ENCODE measurements at places on chromosomes 7 and 10.

- no peak for DNase-seq
Observed at GRCh38 chr10:63213489-63213888, 80.4 kb downstream of the NRBF2 start.

GRCh38 chr10:49508654-49509053, 30.3 kb downstream of the ERCC6 start:
- DNase-seq, result no peak

- DNase-seq, result no peak
Observed at GRCh38 chr7:96719164-96719563, 9.5 kb upstream of the SEM1 start.

GRCh38 chr7:122316467-122317388, 12.2 kb upstream of the FEZF1 start:
- no peak for DNase-seq

DNA sequence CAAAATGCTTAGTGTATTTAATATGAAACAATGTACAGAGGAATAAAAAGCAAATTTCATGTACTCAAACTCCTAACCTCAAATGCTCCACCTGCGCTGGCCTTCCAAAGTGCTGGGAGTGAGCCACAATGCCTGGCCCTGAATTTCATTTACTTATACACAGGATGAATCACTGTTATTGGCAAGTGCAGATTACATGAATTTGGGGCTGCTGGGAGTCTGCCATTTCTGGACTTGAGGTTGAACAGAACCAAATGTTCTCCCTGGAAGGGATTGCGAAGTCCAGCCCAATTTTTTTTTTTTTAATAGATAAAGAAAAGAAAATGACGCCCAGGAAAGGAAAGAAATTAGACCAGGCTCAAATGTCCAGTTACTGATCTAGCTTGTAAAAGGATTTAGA, 6.8 kb upstream of the CSTF2T start:
- no peak for DNase-seq

DNA sequence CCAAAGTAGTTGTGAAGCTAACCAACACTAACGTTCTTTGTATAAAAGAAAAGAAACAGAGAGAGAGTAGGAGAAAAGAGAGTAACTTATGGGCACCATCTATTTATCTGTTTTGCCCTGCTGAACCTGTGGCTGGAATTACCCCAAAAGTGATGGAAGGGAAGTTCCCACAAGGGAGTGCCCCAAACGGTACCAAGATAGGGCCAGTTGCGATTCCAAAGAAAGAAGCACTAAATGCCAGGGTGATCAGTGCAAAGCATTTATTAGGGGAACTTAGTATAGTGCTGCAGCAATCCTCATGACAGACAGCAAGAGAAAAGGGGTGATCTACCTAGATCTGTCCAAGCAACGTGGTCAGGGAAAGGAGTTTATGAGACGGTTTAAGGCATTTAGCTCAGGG, 190.2 kb downstream of the SORCS3 start:
- DNase-seq, result no peak

DNA sequence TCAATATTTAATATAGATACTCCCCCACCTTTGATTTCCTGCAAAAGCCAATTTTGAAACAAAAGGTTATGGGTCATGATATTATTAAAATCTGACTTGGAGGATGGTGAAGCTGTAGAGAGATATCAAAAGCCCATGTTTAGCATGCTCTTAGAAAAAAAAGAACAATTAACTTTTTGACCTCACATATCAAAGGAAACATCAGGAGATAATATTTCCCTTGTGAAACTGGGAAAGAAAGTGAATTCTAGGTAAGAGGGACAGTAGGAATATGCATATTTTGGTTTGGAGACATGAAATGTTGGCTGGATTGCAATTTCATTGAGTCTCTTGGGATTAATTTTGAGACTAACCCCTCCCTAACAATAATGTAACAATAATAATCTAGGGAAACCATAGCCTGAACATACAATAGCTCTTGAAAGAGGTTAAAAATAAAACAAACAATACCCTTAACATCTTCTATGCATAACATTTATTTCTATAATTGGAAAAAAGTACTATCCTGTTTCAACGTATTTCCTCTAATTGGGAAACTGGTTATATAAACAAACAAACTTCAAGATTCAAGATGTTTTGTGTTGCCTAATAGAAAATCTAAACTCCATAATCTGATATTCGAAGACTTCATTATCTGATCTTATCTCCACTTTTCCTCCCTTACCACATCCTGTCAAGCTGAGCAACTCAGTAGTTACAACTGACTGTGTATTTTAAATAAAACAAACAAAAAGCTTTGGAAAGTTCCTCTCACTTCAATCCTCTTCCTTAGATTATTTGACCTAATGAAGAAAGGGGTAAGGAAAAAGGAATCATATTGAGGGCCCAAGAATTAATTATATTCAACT, 14.8 kb downstream of the TMEM26 start:
- no peak for DNase-seq

DNA sequence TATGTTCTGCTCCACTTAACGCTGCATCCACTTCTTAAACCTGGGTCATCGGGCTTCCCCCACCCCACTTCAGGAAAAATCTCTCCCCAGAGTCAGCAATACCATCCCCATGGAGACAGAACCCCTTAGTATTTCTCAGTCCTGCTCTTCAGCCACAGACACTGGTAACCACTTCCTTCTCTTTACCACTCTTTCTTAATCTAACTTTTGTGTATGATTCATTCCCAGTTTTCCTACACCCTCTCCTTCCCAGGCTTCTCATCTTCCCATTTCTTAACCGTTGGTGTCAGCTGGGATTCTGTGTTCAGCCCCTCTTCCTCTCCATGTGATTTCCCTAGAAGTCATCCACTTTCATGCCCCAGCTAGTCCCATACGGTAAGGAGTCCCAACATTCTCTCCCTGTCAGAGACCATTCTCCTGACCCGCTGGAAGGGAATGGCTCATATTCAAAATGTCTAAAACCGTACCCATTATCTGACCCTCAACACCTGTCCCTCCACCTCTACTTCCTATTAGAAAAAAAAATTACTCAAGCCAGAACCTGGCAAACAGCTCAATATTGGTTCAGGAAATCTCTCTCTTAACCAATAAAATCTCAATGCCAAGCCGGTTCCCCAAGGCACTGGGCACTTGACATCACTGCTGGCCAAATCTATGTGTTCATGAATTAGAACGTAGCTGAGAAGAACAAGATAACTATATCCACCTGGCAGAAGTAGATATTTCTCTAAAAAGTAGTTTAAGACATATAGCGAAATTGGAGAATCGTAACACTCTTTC, 89.4 kb downstream of the DGKI start:
- no peak for DNase-seq

- no peak for DNase-seq
Observed at GRCh38 chr10:117186832-117187615, 10.3 kb upstream of the KCNK18 start.

DNA sequence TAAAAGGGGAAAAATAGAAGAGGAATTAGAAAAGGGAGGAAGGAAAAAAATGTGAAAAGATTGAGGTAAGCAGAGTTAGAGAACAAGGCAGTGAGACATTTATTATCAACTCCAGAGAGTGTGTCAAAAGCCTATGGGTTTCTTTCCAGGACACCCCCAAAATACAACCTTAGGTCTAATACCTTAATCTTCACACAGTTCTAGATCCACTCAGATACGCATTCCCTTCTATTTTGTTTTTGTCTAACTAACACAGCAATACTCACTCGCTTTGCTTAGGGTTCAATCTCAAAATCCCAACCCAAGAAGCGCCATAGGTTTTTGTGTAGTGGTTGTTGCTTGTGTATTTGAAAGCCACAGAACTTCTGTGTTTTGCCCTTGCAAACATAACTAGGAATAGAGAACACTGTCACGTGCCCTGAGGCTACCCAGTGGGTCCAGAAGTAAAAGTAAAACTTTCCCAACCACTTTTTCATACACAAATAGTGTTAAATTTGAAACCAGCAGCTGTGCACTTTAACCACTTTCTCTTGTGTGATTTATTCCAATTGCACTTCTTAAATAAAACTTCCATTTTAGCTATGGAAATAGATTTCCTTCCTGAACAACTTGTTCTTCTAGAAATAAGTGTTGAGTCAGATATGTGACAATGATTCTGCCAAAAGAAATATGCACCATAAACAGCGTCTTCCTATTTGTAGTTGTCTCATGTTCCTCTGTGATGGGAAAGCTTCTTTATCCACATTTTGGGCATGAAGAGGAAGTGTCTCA, 414.7 kb upstream of the GHITM start:
- DNase-seq, result no peak

GRCh38 chr7:46032942-46033341, 111.9 kb upstream of the IGFBP3 start:
- DNase-seq, result no peak

GRCh38 chr7:29229066-29229465, 34.5 kb downstream of the CHN2 start:
- DNase-seq, result no peak

- DNase-seq, result no peak
Observed at GRCh38 chr7:16045296-16045695, 358.8 kb upstream of the MEOX2 start.

- no peak for DNase-seq
Observed at GRCh38 chr7:129665013-129665401, 53.5 kb downstream of the NRF1 start.

- no peak for DNase-seq
Observed at GRCh38 chr7:148587076-148587475, 3.5 kb upstream of the C7orf33 start.

DNA sequence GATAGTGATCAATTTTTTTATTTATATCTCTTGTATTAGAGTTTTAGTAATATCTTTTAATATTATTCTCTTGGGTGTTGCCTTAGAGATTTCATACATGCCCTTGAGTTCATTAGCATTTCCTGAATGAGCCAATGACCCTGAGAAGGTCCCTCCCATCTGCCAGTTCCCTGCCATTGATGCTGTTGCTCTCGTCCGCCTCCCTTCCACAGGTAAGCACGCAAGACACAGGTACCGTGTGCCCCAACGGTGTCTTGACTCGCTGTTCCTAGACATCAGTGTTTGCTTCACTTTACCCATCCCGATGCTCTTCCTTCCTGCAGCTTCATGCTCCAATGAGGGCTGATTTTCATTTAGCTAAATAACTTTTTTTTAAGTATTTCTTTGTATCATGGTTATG, 19.7 kb upstream of the PWWP2B start:
- no peak for DNase-seq

- no peak for DNase-seq
Observed at GRCh38 chr7:131190146-131190545, 137.5 kb upstream of the MKLN1 start.

DNA sequence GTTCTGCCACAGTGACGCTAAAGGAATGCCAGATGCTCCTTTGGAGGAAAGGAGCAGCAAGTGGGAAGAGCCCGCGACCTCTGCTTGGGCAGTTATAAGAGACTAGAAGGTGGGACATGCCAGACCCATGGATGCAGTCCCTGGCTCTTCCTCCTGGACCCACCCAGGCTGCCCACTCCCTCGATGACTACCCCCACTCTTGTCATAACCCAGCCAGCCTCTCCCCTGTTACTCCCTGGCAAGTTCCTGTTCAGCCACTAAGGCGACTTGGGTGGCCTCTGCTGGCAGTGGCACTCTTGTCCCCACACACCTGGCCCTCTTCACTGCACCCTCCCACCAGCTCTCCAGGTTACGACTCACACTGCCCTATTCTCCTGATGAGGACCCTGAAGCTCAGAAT, 33.5 kb downstream of the COL13A1 start:
- DNase-seq, result no peak

- no peak for DNase-seq
Observed at GRCh38 chr7:124720195-124720594, 45.4 kb downstream of the GPR37 start.

DNA sequence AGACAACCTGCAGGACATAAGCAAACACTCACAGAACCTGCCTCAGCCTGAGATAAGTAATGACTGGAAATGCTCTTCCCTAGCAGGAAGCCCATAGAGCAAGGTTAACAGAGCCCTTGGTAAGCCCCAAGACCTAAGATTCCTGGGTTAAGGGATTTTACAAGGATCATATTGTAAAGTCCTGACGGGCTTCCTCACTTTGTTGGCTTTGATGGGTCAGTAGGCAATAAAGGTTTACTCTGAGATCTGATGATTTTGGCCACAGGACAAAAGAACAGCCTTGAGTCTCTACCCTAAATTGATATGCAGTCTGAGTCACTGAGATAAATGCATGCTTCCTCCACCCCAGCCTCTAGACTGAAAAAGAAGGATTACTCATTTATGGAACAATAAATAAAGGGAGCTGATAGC, 270.8 kb downstream of the HTR7 start:
- DNase-seq, result no peak

- DNase-seq, result no peak
Observed at GRCh38 chr7:29331163-29331562, 136.6 kb downstream of the CHN2 start.

GRCh38 chr10:89625041-89625765, 19.8 kb downstream of the PANK1 start:
- DNase-seq, result no peak

- no peak for DNase-seq
Observed at GRCh38 chr7:32108651-32109050, 38.4 kb upstream of the PDE1C start.

GRCh38 chr10:27659786-27660185, 85.8 kb downstream of the MKX start:
- no peak for DNase-seq

- DNase-seq, result peak; percentile 41
Observed at GRCh38 chr7:43906331-43907010, at the start of gene URGCP. URGCP (minus strand) TSS chr7:43906596; CDS start chr7:43906575, 21 bp downstream.

DNA sequence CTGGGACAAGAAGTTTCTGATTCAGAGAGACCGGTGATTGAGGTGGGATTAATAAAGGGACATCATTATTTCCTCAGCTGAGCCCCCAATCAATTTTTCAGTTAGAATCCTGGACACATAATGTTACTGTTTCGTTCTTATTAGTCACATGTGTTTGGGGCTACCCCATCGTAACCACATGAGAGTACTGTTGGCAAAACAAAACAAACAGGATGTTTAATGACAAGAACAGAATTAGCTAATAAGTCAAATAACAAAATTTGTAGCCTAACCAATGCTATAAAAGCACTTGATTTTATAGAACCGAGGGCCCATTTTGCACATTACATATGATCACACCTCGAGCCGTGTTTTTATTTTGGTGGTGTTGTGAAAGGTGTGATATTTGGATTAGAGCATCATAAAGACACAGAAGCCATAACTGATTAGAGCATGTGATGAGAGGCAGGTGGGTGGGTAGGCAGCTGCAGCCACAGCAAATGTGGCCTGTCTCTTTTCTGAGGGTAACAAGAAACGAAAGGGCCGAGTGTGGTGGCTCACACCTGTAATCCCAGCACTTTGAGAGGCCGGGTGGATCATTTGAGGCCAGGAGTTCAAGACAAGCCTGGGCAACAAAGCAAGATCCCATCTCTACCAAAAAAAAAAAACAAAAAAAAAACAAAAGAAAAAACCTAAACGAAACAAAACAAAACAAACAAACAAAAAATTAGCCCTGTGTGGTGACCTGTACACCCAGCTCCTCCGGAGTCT, 1.8 kb upstream of the VWC2 start:
- DNase-seq, result no peak

GRCh38 chr10:88379575-88379974, 203.5 kb downstream of the RNLS start:
- DNase-seq, result no peak

GRCh38 chr7:107815254-107815882, 12.3 kb upstream of the SLC26A3 start:
- no peak for DNase-seq
